ENCODE measurements at places on chromosomes 4 and X.

GRCh38 chr4:74768857-74769525, 25.3 kb downstream of the BTC start:
- no peak for DNase-seq

- DNase-seq = no peak
These were observed 140.6 kb downstream of the ARSF start for GRCh38 chrX:3181846-3182245.

GRCh38 chr4:26648260-26648659, 64.4 kb downstream of the TBC1D19 start:
- DNase-seq = no peak

DNA sequence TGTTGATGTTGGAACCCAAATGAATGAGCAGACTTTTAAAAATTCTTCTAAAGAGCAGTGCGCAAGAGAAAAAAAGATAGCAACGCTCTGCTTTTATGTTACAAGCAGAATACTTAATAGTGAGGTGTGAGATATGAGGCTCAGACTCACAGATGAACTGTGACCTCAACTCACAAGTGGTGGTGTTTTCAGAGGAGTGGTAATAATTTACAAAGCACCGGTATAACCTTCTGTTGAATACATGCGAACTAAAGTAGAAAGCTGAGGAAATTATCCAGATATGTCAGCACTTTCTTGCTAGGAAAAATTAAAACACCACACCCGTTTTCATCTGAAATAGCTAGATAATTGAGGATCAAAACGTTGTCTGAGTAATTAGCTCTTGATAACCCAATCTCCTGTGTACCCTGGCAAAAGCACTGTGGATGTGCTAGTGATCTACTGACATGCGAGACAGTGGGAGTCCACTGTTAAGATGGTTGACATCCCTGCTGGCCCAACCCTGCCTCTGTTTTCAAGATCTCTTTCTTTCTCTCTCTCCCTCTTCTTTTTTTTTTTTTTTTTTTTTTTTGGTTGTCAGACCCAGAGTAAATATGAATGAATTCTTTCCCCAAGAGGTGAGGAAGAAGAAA, 6.9 kb upstream of the TLL1 start:
- DNase-seq = no peak

- DNase-seq = no peak
These were observed 2349.0 kb upstream of the TENM3 start for GRCh38 chr4:179894066-179894778.

- no peak for DNase-seq
These were observed 70.8 kb downstream of the PTPN13 start for GRCh38 chr4:86664959-86665358.

DNA sequence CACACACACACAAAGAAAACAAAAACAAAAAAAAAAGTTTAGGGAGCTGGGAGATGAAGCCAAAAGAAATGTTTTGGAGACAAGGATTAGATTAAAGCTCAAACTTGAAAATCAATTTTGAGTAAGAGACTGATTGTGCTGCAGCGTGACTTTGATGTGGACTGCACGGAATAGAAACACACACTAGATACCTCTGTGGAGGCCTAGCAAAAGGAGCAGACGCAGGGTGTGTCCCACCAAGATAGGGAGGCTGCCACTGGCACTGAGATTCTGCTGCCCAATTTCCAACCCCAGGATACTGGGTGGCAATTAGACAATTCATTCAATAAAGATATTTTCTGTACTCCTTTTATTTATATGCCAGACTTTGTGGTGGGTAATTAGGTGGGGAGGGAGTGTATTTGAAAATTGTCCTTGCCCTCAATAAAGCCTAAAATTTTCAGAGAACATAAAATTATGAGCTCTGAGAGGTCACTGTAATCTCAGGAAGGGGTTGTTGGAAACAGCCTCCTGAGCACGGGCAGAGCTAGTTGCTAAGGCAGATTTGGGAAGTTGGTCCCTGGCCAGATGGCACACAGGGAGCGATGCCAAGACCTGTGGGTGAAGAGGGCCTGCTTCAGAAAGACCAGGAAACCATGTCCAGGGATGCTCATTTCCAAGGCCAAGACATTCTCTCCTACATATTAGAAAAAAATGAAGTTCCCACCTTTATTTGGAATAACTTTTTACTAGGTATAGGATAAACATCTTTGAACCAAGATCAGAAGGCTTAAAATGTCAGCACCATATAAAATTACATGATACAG, 1.9 kb upstream of the PPP3CA start:
- no peak for DNase-seq

DNA sequence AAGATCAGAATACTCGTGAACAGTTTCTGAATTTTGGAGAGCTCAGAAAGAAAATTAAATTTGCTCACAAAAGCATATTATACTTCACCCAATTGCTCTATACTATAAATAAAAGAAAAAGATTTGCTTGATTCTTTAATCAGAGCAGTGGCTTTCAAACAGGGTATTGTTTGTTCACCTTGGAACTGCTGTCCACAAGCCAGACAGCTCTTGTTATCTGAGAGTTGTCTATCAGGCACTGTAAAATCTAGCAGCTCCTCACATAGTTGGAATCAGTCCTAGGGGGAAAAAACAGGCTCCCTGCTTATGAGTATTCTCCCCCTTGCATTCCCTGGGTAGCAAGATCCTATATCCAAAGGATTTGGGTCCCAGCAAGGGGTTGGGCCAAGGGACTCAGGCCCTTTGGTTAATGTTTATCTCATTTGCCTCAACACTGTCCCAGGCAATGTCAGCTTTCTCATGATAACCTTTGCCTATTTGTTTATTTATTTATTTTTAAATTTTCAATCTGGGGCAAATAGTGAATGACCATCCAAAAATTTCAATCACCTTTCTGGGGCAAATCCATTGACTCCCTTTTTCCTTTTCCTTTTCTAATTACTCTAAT, 24.1 kb upstream of the MAGEB16 start:
- no peak for DNase-seq

- DNase-seq = no peak
These were observed 78.9 kb upstream of the BMPR1B start for GRCh38 chr4:94678896-94679295.

GRCh38 chr4:36099509-36099908, 144.8 kb downstream of the ARAP2 start:
- DNase-seq = no peak
